ENCODE measurements at places on chromosomes 4 and X. TPM values are rescaled to one million over a fixed set of nuclear protein-coding genes. Genes with fewer than 3 reads are reported as not detected.

DNA sequence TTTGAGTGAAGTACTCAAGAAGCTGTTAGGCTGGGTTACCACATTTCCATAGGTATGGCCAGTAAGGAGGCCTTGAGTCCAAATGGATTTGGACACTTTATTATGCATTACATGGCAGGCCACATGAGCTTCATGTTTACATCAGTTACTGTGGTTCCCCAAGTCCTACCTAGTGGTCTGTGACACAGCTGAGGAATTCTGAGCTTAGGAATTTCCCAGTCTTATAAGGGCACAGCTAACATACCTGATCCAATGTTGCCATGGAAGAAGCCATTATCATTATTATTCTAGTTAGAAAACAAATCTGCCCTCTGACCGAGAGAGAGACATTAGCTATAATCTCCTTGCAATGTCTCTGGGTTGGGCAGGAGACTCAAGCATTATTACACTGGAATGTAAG, 174.4 kb upstream of the NUDT10 start:
- no peak for DNase-seq

- peak; percentile 67 for DNase-seq
Measured at GRCh38 chr4:40309250-40309774, 25.8 kb upstream of the CHRNA9 start.

GRCh38 chr4:150297861-150298474, 219.7 kb downstream of the DCLK2 start:
- DNase-seq, result peak; percentile 26

- peak; percentile 48 for DNase-seq
Measured at GRCh38 chr4:93649828-93650227, 178.7 kb upstream of the ATOH1 start.

GRCh38 chr4:2932951-2933565, 30.1 kb downstream of the NOP14 start:
- DNase-seq, result peak; percentile 53

The ADH6 gene
- not detected for total RNA-seq

The CTAG2 gene
- total RNA-seq, result not detected

The TLR1 gene
- total RNA-seq, result not detected

The ABLIM2 gene
- total RNA-seq, result 1.6 TPM

The SPANXA2 gene
- not detected for total RNA-seq

The COL4A5 gene
- 56.6 TPM for total RNA-seq

The UGT8 gene
- total RNA-seq, result 18.2 TPM
